Fibroblast of villous mesenchyme (primary cell): ENCODE measurements at places on chromosomes 5 and 9. TPM values are rescaled to one million over a fixed set of nuclear protein-coding genes. Genes with fewer than 3 reads are reported as not detected.

The SPOCK1 gene
- 49.0 and 54.8 TPM in 2 replicates for total RNA-seq

The C6 gene
- total RNA-seq = not detected in 2 replicates

The PDZD2 gene
- total RNA-seq = 0.97 and 2.6 TPM in 2 replicates

The ZFP2 gene
- total RNA-seq = under 0.01 and 0.86 TPM in 2 replicates

The SPATA31A3 gene
- not detected in 2 replicates for total RNA-seq
